ENCODE measurements at places on chromosomes 1 and 21. TPM values are rescaled to one million over a fixed set of nuclear protein-coding genes. Genes with fewer than 3 reads are reported as not detected.

DNA sequence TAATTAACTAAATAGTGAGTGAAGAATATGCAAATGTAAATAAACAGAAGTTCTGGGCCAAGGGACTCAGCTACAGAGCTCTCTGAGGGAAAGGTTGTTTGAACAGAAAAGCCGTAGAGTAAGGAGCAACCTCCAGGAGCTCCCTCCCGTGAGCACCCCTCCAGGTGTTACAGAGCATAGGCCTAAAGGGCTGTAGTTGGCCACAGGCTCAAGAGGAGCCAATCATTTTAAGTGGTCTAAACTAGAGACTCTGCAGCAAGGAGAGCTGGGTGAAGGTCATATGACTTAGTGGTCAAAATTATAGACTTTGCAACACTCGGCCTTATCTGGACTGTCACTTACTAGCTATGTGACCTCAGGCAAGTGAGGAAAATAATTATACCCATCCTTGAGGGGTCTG lies 19.1 kb upstream of the RXRG start:
- no peak for DNase-seq

EDN2 gene
- total RNA-seq, result 6.3 TPM

DNA sequence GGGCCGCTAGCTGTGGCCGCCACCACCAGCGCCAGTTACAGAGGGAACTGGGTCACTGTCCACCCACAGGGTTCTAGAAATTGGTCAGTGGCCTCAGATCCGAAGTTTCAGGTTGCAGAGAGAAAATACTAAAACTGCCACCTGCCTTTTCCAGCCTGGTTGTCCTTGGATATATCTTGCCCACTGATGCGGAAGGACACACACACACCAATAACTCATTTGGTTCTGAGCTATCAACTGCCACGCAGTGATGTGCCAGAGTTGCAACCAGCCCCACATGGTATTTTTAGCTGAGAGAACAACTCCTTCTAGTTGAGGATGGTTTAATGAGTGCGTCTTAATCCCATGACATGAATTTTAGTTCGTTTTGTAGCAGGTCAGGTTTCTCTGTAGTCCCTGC lies 68.1 kb downstream of the SH3BGR start:
- no peak for DNase-seq

DNA sequence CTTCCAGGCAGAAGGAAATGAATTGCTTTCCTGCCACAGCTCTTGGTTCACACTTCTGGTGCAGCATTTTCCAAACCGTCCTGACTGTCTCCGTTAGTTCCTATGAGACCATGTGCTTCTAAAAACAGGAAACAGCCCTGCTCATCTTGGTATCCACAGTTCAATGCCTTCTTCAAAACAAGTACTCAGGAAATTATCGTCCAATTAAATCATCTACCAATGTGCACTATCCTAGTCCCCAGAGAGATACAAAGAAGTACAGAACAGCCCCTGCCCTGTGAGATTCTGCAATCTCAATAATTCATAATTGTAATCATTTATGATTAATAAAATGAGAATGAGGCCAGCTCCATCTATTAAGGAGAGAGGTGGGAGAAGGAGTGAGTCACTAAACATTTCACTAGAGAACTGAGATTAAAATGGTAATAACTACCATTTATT lies 11.2 kb downstream of the CLEC20A start:
- DNase-seq, result no peak

DNA sequence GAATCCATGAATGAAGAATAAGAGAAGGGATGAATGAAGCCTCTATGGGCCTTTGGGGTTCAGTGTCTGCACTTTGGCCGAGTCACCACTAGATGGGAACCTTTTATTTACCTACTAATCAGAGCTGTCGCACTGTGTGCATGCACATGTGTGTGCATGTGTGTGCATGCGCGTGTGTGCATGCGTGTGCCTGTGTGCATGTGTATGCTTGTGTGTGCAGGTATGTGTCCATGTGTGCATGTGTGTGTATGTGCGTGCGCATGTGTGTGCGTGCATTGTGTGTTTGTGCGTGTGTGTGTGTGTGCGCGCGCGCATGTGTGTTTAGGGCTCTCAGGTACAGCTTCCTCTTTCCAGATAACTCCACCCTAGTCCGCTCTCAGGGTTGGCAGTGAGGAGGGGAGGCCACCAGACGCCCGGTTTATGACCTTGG lies 20.4 kb upstream of the UBXN10 start:
- DNase-seq, result no peak

SOX13 gene
- total RNA-seq, result 5.7 TPM

DNA sequence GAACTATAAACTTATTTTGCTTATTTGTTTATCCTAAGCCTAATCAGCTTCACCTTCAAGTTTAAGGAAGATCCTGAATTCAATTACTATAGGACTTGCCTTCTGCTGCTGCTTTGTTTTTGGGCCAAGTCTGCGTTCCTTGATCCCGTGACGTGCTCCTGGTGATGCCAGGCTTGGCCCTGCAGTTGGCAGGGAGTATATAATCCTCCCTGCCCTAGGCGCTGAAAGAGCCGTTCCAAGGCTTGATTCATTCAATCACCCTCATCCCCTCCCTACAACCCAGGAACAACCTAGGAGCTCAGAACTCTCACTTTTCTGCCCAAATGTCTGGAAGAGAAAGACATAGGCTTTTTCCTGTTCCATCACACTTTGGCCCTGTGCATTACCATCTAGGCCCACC lies 12.4 kb upstream of the LRRN2 start:
- DNase-seq, result no peak

GRCh38 chr1:232499188-232499587 lies 130.7 kb downstream of the SIPA1L2 start:
- no peak for DNase-seq

DNA sequence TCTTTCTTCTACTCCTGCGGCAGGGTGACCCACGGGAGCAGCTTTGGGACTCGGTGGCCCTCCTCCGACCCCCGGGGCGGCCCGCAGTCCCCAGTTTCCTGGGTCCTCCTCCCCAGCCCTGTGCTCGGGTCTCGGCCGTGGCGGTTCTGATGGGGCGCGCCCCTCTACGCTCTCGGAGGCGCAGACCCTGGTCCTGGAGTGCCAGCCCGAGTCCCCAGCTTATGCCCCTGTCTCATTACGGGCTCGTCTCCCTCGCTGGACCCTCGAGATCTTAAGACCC lies 430 bp downstream of the BTG2 start:
- no peak for DNase-seq

TGFB2 gene
- 35.7 TPM for total RNA-seq

GRCh38 chr21:40143822-40144525 lies 276.7 kb downstream of the PCP4 start:
- DNase-seq, result no peak

- DNase-seq, result no peak
Measured at GRCh38 chr1:216983823-216984222, 260.6 kb upstream of the ESRRG start.

GRCh38 chr1:179127163-179127895 lies 45.5 kb downstream of the TOR3A start:
- DNase-seq, result no peak

- DNase-seq, result no peak
Measured at GRCh38 chr1:2973601-2974593, 47.4 kb upstream of the ACTRT2 start.

GRCh38 chr1:155009742-155010141 lies 7.1 kb downstream of the ZBTB7B start:
- DNase-seq, result no peak

GRCh38 chr1:234047123-234047522 lies 142.6 kb downstream of the SLC35F3 start:
- DNase-seq, result no peak

WDR64 gene
- not detected for total RNA-seq

C1orf174 gene
- 38.2 TPM for total RNA-seq

- DNase-seq, result no peak
Measured at GRCh38 chr1:231951374-231951773, 324.8 kb downstream of the DISC1 start.

- no peak for DNase-seq
Measured at GRCh38 chr1:153678519-153679336, at the start of gene NPR1. TSS of gene NPR1 (plus strand) at chr1:153678688. CDS start at chr1:153679109, 421 bp downstream.

GRCh38 chr1:182279724-182280503 lies 111.7 kb downstream of the GLUL start:
- no peak for DNase-seq

- DNase-seq, result no peak
Measured at GRCh38 chr1:231554969-231555368, 26.5 kb downstream of the TSNAX start.

- no peak for DNase-seq
Measured at GRCh38 chr1:176096015-176096414, 111.1 kb downstream of the COP1 start.

- no peak for DNase-seq
Measured at GRCh38 chr1:41102653-41103052, 81.1 kb upstream of the SLFNL1 start.
